GM03348 (cell line): ENCODE measurements at places on chromosomes 4 and X.
A peak's percentile ranks its signal among the peaks of the same experiment; 100 is the strongest.

DNA sequence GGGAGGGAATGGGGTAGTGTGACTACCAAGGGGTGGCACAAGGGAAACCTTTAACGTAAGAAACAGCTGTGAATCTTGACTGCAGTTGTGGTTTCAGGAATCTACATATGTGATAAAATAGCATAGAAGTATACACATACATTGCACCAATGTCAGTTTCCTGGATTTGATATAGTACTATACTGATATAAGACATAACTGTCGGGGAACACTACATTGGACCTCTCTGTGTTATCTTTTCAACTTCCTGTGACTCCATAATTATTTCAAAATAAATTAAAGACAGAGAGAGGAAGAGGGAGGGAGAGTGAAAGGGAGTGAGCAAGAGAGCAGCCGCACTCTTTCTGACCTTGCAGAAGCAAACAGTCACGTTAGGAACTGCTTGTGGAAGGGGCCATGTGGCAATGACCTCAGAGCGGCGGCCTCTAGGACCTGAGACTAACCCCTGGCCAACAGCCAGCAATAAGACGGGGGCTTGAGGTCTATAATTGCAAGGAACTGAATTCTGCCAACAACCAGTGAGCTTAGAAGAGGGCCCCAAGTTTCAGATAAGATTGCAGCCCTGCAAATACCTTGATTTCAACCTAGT is 47.4 kb downstream of the NALF2 start:
- DNase-seq = no peak

- no peak for DNase-seq
These were observed 2153.6 kb upstream of the AGA start for GRCh38 chr4:179595671-179596410.

- DNase-seq = peak; percentile 12
These were observed 62.8 kb downstream of the PPP3CA start for GRCh38 chr4:101284546-101284945.

GRCh38 chrX:153878345-153878744 is 7.6 kb downstream of the L1CAM start:
- DNase-seq = no peak

- DNase-seq = peak; percentile 11
These were observed 42.0 kb upstream of the RBMXL3 start for GRCh38 chrX:115147220-115147619.

DNA sequence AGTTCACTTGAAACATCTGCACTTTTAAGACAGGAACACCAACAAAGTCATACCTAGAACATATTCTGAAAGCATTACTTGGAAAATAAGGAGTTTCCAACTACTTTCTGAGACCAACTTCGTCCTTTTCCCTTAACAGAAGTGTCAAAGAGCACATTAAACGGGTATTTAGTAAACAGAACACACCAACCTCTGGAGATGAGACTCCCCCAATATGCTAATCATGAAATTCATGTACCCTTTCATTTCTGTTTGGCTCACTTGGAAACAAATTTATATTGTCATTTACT is 69.2 kb downstream of the NOCT start:
- no peak for DNase-seq

GRCh38 chr4:151540728-151541388 is 131.9 kb downstream of the FHIP1A start:
- peak; percentile 56 for DNase-seq

- DNase-seq = no peak
These were observed 43.4 kb downstream of the C4orf51 start for GRCh38 chr4:145723336-145723735.

- no peak for DNase-seq
These were observed 49.8 kb upstream of the TNIP3 start for GRCh38 chr4:121213940-121214339.

DNA sequence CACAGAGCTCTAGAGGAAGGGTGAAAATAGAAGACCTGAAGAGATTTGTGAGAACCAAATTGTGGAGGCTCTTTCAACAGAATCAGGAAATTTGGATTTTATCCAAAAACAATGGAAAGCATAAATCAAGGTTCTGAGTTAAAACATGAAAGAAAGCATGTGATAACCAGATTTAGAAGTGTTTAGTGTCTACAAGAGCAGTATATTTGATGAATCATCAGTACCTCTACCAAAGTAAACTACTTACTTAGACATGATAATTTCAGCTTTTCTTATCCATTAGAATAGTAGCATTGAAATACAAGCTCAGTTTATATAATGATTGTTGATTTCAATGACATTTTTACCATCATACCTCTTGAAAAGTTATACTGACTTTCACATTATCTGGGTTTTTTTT is 25.9 kb upstream of the INTU start:
- DNase-seq = no peak

DNA sequence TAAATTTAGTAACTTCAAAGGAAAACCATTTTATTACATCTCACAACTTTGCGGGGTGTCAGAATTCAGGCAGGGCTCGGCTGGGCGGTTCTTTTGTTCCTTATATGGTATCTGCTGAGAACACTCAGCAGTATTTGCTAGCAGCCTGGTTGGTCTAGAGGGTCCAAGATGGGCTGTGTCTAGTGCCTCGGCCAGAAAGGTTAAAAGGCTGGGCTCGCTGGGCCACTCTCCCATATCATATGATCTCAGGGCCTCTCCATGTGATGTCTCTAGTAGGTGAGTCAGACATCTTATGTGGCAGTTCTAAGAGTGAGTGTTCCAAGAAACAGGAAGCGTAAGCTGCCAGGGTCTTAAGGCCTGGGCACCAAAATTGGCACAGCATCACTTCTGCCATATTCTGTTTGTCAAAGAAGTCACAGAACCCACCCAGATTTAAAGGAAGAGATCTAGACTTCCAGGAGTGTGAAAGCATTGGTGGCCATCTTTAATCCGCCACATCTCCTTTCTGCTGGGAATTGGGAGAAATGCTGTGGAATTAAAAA is 100.9 kb upstream of the ATP6AP2 start:
- DNase-seq = no peak

DNA sequence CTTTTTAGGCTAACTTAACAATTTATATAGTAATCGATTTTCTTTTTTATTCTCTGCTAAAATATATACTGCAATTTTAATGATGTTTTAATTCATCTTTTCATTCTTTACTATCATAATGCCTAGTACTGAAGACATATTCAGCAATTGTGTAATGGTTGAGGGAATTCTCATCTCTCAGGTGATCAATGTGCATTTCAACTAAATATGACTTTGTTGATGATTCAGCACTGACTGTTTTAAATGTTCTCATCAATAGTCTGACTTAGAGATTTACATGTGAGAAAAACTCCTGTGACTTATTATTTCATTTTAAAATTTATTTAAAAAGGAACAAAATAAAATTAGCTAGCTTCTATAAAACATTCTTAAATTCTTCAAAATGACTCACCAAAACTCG is 1450.3 kb downstream of the STIM2 start:
- DNase-seq = no peak

DNA sequence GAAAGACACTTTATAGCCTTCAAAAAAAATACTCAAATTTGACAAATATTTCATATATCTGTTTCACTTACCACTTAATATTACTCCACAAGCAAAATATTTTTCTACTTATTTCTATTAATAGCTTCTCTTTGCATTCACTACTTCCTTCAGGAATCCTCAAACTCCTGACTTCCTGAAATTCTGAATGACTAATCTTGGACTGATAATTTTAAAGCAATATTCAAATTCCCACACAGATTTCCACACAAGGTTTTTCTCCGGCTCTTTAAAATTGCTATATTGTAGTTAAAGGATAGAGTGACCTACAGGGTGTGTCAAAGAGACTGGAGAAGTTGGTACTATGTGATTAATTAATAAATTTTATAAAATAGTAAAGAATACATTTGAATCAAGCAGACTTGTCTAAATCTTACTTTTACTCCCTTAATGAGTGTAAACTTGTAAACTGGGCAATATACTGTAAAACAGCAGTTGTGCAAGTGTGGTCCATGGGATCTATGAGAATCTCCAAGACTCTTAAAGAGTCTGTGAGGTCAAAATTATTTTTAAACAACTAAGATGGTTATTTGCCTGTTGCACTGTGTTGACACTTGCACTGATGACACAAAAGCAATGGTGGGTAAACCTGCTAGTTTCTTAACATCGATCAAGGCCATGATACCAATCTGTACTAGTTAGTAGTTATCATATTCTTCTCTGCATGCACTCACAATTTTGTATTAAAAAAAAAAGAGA is 44.5 kb downstream of the ANKRD17 start:
- peak; percentile 22 for DNase-seq

- no peak for DNase-seq
These were observed 167.7 kb downstream of the DCAF12L2 start for GRCh38 chrX:125998432-125998831.

DNA sequence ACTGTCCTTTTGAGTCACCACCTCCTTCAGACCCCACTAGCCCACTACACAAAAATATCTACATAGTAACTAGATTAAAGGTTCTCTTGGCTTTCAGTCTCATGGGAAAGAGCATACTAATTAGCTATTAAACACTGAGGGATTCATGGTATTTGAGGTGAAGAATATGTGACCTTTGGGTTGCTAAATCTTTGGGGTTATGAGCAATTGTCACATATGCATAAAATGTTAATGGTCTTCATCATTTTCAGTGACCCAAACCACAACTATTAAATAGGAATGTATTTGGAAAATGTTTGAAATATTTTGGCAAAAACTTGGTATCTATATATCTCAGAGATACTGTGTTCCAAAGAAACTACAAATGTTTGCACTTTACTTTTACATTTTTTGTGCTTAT is 365.1 kb downstream of the MAGEB5 start:
- DNase-seq = no peak

GRCh38 chrX:140712413-140713173 is 3.0 kb downstream of the LINC00632 start:
- DNase-seq = peak; percentile 3

DNA sequence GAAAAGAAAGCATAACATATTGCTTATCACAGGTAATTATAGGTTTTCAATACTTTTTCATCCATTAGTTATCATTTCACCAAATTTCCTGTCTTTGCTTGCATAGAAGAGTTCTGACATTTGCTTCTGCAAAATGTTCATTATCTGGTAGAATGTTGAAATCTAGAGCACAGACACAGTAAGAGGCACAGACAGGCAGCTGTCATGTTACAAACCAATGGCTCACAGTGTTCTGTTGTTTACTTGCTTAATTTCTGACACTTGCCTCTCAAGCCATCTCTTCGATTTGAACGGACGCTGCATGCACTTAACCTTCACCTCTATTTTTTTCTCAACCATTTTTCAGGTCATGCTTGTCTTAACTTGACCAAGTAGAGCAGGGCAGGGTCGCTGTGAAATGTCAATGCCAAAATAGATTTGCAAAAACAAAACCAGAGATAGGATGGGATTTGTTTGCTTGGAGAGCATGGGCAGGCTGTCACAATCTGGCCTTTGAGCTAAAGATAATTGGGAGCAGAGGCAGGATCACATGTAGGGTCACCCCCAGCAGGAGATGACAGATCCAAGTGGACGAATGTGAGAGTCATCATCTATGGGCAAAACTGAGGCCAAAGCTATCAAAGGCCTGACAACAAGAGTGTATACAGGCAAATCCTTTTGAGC is 292.3 kb downstream of the SMARCA1 start:
- no peak for DNase-seq

- DNase-seq = no peak
These were observed 342.7 kb downstream of the GLUD2 start for GRCh38 chrX:121389976-121390714.

GRCh38 chrX:56978172-56978571 is 17.2 kb downstream of the SPIN3 start:
- DNase-seq = peak; percentile 21

GRCh38 chr4:40948014-40948413 is 198.3 kb downstream of the NSUN7 start:
- no peak for DNase-seq

- DNase-seq = no peak
These were observed 211.1 kb downstream of the ADGRL3 start for GRCh38 chr4:61411241-61411640.

- no peak for DNase-seq
These were observed 117.1 kb upstream of the FRG1 start for GRCh38 chr4:189823591-189823990.

DNA sequence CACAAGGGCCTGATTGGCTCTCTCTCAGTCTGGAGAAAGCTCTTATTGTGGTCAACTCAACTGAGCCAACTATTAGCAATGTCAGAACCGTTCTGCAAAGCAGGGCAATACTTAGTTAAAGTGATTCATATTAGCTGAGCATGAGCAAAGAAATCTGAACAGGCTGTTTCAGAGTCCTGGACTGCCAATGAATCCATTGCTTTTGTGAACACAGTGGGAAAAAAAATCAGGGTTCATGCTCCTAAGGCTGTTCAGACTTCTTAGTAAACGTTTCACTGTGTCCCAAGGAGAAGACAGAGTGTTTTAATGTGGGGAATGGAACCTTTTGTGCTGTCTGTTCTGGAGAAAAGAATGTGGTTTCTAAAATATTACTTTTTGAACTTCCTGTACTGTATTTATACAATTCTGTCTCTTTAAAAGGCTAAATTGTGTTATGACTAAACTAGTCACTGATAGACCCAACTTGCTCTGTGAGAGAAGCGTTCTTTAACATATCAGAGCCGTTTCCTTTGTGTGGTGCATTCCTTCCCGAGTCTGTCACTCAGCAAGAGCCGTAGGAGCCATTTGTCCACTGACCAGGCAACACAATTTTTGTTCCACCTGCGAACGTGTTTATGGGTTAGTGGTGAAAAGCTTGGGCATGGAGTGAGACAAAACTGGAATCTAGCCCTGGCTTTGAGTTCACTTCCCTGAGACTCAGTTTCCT is 366.1 kb downstream of the FBXO8 start:
- peak; percentile 7 for DNase-seq

DNA sequence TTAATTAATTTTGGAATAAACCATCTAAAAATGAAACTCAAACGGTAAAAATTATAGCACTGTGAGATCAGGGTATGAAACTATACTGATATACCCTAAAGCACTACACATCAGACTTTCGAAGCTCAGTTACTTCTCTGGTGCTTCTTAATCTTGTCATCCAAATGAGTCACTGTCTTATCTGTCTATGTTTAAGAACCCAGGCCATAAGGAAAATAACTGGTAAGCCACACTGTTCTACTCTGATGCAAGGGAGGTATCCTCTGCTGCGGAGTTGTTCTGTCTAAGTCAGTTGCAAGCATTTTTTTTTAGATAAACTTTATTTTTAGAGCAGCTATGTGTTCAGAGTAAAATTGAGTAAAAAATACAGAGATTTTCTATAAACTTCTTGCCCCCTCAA is 830.8 kb upstream of the POU3F4 start:
- DNase-seq = no peak

DNA sequence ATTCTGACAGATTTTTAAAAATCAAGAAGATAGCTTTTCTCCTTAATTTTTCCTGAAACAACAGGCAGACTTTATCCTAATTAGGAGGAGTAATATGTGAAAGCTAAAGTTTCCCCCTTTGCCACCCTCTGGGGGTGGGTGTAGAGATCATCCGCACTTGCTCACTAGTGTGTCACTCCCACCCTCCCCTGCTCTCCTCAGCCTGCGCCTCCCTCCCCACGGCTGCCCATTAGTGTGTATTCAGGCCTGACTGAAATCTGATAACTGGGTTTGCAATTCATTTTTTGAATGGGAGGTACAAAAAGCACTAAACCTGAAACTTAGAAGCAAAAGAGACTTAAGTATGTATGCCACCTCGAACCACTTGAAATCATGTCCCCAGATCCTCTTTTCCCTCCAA is 110.4 kb upstream of the TRIM2 start:
- DNase-seq = no peak

- DNase-seq = peak; percentile 35
These were observed 29.1 kb downstream of the TTC29 start for GRCh38 chr4:146916479-146917076.
